ENCODE measurements at places on chromosomes 2 and 18.

GRCh38 chr2:169803480-169803879, 4.8 kb downstream of the SSB start:
- DNase-seq, result no peak

DNA sequence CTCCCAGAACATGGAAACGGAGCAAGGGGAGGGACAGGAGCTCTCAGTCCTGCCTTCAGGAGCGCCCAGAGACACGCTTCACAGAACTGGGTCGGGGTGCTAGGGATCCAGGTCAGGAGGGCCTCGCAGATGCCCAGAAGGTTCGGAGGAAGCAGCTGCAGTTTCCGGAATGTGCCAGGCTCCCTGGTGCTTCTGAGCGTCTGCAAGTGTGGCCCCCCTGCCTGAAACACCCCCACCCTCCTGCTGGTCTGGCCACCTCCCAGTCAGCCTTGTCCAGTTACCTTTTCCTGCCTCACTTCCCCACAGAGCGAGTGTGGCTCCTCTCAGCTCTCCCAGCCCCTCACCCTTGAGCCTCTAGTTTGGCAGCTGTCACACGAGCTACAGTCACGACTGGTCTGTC, 88.3 kb upstream of the TAF1B start:
- DNase-seq, result no peak

DNA sequence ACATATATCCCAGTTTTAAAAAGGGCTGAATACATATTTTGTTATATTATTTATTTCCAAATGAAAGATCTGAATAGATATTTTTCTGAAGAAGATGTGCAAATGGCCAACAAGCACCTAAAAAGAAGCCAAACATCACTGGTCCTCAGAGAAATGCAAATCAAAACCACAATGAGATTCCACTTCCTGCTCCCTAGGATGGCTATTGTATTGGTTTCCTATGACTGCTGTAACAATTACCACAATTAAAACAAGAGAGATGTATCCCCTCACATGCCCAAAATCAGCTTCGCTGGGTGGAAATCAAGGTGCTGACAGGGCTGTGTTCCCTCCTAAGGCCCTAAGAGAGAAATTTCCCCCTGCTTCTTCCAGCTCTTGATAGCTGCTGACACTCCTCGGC, 23.2 kb downstream of the ABCB11 start:
- no peak for DNase-seq

DNA sequence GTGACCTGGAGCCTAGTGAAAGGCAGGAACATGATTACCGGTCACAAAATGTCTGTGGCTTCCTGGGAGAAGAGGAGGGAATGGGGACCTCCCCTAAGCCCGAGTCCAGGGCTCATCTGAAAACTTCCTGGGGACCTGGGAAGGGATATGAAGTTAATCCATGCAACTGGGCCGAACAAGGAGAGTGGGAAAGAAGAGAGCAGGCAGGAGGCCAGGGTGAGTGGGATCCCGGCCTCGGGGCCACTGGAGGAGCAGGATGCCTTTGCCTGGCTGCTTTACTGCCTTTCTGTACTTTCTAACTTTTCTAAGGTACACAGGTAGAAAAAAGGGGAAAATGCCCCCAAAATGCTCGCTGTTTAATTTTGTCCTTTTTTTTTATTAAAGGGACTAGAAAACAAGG, 43.4 kb upstream of the MAL start:
- DNase-seq, result no peak

DNA sequence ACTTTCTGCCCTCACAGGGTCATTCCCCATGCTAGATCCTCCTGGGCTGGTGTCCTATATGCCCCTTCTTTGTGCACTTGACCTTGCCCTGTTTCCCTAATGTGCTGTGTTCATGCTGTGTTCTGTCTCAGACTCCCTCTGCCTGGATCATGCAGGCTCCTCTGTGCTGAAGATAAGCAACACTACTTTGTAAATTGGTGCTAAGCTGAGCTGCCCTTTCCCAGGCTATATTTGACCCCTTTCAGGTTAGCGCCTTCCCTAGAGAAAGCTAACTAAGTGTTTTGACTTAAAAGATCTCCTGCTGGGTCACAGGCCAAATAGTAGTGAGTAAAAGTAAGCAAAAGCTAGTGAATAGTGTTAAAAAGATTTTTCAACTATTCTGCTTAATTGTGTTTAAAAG, 257.2 kb upstream of the RGPD4 start:
- no peak for DNase-seq

DNA sequence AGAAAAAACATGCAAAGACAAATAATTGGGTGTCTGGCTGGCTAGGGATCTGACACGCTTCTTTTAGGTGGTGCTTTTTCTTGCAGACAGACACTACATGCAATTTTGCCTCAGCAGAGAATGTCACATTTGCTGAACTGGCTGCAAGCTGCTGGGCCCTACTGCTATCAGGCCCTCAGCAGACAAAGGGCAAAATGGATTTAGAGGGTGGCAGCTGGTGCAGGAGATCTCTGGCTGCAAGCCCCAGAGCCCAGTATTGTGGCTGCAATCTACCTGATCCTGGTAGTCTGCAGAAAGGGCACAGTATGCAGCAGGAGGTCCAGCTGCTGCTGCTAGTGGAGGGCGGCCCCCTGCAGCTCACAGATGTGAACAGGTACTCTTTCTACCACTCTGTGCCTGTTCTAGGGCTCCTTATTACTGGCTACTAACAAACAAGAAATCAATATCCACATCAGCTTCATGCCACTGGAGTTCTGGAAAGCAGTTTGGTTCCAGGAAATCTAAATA, 796.7 kb upstream of the CELF4 start:
- no peak for DNase-seq

GRCh38 chr2:59047373-59047995, 806.4 kb upstream of the FANCL start:
- no peak for DNase-seq

- no peak for DNase-seq
Measured at GRCh38 chr2:70505613-70506391, 47.8 kb downstream of the TGFA start.

- DNase-seq, result no peak
Measured at GRCh38 chr2:98459496-98460175, 15.0 kb downstream of the INPP4A start.

GRCh38 chr2:25380023-25380422, 38.3 kb upstream of the DNMT3A start:
- no peak for DNase-seq

GRCh38 chr2:83584672-83585071, 874.4 kb downstream of the SUCLG1 start:
- no peak for DNase-seq

GRCh38 chr2:98764499-98764898, 33.6 kb upstream of the MGAT4A start:
- no peak for DNase-seq

DNA sequence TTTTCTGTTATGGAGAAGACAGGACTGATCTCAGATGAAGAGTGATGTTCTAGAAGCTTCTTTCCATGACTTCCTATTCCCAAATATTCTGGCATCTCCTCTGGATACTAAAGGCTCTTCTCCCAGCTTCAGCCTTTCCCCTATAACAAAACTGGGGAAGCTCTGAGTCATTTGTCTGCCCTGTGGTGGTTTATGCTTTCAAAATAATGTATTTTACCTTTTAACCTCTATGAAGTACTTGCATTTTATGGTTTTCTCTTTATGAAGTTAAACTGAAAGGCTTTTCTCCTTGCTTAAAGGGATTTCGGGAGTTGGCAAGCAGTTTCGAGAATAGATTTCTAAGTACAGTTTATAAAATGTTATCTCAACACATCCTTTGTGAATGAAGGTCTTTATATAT, 104.4 kb downstream of the TANC1 start:
- no peak for DNase-seq

DNA sequence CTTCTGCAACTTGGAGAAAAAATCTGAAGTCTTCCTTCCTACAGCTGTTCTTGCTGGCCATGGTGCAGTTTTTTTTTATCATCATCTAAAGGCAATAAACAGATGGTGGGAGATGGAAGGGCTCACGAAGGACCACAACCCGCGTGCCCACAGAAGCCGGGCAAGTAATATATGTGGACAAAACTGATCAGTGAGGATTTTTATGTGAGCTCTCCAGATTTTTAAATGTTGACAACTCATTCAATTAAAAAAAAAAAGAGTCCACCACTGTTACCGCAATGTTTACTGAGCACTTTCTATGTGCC, 55.9 kb upstream of the CREB1 start:
- no peak for DNase-seq

GRCh38 chr18:64233851-64234250, 85.0 kb upstream of the LINC00305 start:
- no peak for DNase-seq

GRCh38 chr2:197894751-197895274, 90.4 kb downstream of the PLCL1 start:
- DNase-seq, result no peak

DNA sequence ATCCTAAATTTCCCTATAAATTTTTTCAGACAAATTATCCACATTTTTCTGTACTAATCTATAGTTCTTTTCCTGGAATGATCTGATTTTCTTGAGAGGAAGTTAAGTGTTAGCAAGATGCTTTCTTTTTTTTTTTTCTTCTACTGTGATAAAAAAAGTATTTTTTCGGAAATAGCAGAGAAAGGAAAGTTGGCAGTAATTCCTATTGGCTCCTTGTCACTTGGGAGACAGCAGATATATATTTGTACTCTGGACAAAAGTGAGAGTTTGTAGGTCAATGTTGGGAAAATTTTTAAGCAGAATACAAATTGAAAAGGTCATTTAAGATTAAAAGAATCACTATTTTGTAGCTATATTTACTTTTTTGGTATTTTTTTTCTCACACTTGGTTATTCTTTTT, 635.7 kb upstream of the NRXN1 start:
- DNase-seq, result no peak

DNA sequence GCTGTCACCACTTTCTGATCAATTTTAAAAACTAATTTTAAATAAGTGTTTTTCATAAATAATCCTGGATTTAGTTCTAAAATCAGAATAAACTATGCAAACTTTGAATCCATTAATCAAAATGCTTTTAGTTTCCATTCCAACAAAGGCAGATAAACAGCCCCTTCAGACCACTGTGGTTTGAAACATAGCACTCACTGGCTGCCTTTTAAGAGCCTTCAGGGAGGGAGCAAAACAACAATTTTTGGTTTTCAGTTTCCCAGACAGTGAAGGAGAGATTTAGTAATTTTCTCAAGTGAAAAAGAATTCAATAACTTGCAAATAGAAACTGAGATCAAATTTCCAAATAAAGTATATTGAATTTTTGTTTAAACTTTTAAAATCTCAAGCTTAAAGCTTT, 46.1 kb downstream of the CDK15 start:
- DNase-seq, result no peak

DNA sequence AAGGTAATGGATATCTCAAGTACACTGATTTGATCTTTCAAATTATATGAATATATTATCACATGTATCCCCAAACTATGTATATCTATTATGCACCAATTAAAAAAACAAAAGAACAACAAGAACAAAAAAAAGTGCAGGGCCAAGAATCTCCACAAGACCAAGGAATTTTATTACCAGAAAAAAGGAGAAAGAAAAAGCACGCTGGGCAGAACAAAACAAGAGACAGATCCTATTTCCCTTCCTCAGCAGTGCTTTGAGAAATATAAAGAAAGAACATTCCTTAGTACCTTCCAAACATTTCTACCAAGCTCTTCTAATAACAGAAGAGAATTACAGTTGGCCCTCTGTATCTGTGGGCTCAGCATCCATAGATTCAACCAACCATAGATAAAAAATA, 144.7 kb upstream of the CREB1 start:
- no peak for DNase-seq

DNA sequence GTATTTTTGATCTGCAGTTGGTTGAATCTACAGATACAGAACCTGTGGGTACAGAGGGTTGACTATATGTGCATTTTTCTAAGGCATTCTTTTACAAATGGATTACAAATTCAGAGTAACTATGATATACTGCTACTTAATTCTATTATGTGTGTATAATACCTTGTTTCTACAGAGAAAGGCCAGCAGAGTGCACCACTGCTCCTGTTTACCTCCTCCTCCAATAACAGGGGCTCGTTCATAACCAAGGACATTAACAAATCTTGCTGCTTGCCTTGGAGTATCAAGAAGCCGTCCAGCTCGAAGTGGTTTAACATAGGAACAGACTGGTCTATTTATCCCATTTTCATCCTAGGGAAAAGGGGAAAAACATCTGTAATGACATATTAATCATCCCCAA, 16.4 kb downstream of the CEP76 start:
- no peak for DNase-seq

DNA sequence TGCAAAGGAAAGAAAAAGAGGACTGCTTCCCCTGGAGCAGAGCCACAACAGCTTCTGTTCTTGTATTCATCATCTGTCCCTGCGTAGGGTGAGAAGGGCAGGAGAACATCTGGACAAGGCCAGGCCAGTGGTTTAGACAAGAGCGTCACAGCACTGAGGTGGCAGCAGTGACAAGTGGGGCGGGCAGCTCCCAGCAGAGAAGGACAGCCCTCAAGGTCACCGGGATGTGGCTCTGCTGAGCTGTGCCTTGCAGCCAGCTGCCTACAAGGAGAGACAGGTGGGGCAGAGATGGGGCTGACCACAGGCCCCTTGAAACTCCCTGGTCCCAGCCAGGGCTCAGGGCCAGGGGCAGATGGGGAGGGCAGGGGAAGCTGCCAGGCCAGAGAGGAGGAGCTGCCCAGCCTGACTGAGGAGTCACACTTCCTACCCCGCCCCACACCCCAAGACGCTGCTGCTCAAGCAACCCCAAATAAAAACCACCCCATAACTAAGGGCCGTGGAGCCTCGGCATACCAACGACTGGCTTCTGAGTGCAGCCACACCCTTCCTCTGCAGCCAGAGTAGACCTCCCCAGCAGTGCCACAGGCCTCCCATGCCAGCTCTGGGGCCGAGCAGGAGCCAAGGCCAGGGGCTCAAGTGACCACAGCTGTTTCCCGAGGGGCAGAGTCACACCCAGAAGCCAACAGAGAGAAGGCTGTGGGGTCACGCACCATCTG, 5.4 kb downstream of the RAB11FIP5 start:
- no peak for DNase-seq

DNA sequence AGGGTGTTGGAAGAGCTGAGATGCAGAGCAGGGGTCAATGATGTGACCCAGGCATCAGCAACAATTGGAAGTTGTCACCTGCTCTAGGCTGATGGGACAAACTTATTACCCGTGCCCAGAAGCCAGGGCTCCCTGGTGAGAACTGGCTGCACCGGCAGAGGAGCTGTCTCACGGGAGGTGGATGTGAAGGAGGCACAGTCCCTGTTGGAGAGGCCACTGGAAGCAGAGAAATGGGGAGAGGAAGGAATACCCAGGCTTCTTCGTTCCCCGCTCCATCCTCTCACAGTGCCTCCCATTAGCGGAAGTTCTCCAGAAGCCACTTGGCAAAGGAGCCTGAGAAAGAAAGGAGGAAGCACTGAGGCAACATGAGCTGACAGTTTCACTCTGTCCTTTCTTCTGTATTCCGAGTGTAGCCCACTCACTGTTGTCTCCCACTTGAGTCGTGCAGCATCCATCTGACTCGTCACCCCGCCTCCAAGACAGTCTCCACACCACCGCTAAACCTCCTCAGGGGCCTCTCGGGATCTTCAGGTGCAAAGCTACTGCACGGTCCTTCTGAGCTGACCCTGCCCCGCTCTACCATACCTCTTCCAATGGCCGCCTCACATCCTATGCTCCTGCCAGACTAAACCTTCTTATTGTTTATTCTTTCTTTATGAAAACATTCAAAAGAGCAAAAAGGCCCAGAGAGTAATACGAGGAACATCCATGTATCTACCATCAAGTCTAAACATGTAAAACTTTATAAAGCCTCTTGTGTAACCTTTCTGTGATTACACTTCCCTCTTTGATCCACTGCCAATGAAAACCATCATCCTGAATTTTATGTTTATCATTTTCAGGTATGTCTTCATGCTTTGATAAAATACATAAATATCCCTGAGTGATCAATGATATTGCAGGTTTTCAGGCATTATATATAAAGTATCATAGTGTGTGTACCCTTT, 19.1 kb upstream of the AFTPH start:
- DNase-seq, result no peak

GRCh38 chr18:35497370-35498197, at the start of gene INO80C:
Gene INO80C (minus strand): TSS chr18:35497960. CDS start chr18:35497874, 86 bp downstream.
- peak; percentile 94 for DNase-seq
